ENCODE measurements at places on chromosomes 3 and 15. TPM values are rescaled to one million over a fixed set of nuclear protein-coding genes. Genes with fewer than 3 reads are reported as not detected.

HGD gene
- 81.7 TPM for total RNA-seq

DNA sequence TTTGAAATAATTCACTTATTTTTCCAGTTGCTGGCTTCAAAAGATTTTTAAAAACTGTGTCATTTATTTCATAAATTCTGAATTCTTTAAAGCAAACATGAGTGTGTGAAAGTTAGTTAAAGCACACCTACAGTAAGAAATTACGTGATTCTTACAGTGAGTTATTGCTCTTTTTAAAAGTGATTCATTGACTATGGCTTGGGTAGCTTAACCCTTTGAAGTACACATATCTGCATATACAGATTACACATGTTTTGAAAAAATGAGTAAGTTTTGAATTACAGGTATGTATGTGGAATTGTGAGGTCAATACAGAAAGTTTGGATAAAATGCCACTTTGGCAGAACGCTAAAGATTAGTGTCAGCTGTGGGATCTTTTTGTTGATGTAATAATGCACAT is 64.5 kb upstream of the MBNL1 start:
- DNase-seq, result no peak

DNA sequence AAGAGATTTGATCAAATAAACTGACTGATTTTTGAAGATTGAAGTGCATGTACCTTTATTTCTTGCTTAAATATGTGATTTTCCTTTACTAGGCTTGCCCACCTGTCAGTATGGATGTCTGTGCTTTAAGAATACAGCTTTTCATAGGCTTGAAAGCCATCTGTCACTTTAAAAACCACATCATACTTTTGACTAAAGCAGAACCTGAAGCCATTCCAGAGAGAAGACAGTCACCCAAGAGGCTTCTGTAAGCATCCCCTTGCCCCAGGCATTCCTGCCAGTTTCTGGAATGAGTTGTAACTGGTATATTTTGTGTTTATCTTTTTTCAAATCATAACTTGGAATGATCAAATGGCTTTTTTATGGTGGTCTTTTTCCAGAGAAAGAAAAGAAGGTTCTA is 24.0 kb downstream of the HPS3 start:
- no peak for DNase-seq

GRCh38 chr3:61919371-61919770 is 358.0 kb downstream of the PTPRG start:
- no peak for DNase-seq

DNA sequence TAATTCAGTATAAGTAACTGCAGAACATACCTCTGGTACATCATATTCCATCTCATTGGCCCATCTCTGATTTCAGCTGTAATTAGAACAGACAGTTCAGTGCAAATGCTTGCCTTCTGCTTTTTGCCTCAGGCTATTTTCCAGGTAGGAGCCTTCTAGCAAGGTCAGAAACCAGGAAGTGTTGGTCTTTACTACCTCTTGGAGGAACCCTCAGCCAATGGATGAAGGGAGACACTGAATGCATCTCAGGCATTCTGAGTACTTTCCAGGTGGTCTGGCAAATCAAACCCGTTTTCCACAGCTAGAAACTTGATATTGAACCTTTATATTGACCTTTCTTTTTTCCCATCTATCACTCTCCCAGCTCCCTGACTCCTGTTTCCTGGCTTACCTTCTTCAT is 348.5 kb upstream of the SOX2 start:
- no peak for DNase-seq

TGM4 gene
- total RNA-seq, result not detected

DNA sequence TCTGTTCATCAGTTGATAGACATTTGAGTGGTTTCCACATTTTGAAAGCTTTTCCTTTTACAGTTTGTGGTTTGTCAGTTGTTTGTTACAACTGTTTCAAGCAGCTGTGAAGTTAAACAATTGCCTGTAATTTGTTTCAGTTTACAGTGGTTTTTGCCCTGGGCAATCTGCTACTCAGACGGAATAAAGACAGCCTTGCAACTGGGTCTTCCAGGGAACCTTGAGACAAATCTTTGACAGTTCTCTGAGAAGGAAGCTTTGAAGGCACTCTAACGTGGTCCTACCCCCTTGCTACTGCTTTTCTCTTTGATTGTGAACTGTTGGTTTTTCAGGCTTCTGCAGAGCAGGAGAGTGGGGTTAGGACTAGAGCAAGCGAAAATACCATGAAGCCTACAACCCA is 28.0 kb downstream of the LRRC28 start:
- DNase-seq, result no peak

ITIH1 gene
- not detected for total RNA-seq

DNA sequence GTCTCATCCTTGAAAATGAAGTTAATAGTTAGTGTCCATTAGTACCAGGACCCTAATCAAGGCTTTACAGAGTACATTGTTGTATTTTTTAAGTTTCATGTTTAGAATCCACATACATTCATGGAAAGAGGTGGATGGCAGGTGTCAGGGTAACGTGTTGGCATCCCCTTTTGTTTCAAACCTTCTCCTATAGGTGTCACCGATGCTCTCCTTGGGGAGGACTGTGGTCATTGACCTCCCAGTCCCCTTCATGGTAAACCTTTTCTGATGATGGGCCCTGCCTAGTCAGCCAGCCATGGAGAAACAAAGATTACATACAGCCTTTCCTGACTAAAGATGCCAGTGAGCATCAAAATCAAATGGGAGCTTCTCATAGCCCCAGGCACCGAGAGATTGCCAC is 574.8 kb downstream of the AGBL1 start:
- DNase-seq, result no peak
